T1000 (cell line): ENCODE measurements at places on chromosomes 13 and 19.
A peak's percentile ranks its signal among the peaks of the same experiment; 100 is the strongest.

DNA sequence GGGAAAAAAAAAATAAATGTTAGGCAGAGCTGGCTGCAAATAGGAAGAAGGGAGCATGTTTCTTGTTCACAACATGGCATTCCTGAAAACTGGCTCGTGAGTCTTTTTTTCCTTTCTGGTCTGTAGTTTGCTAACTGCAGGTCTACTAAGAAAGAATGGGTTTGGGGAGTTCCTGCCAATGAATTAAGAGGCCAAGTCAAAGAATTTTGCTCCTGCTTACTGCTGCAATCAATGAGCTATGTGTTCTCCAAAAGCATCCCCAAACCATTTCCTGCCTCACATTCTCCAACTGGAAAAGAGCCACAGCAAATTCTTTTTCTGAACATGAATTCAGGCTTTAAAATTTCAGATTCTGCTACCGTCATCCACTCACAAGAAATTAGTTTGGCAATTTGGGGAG lies 88.6 kb downstream of the DCT start:
- DNase-seq, result no peak

DNA sequence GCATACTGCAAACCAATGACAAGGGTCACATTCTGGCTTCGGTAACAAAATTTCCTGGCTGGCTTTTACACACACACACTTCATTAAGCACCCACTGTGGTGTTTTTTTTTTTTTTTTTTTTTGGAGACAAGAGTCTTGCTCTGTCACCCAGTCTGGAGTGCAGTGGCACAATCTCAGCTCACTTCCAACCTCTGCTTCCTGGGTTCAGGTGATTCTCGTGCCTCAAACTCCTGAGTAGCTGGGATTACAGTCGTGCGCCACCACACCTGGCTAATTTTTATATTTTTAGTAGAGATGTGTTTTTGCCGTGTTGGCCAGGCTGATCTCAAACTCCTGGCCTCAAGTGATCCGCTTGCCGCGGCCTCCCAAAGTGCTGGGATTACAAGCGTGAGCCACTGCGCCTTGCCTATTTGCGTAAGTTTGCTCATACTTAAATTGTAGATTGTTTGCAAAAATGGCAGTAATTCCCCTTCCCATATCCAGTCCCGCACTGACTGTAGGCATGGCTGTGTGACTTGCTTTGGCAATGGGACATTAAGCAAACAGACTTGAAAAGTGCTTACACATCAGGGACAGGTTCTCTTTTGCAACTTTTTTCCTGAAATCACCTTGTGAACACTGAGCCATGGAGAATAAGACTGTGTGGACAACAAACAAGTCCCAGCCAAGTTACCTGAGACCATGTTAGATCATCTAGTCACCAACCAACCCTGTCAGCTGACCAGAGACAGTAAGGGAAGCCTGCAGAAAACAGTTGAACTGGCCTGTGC lies 42.1 kb upstream of the EBPL start:
- DNase-seq, result no peak

- DNase-seq, result no peak
Observed at GRCh38 chr19:30504272-30504671, 132.1 kb downstream of the ZNF536 start.

- DNase-seq, result no peak
Observed at GRCh38 chr13:42001580-42001979, 40.7 kb upstream of the VWA8 start.

GRCh38 chr19:38514812-38515633 lies 81.5 kb downstream of the RYR1 start:
- DNase-seq, result no peak

- no peak for DNase-seq
Observed at GRCh38 chr19:28823338-28823961, 389.5 kb downstream of the UQCRFS1 start.

- no peak for DNase-seq
Observed at GRCh38 chr13:61339054-61339621, 76.5 kb downstream of the PCDH20 start.

GRCh38 chr19:7516333-7516732 lies 430 bp downstream of the ZNF358 start:
- no peak for DNase-seq

GRCh38 chr19:19304186-19304965 lies 15.9 kb downstream of the SUGP1 start:
- DNase-seq, result no peak

DNA sequence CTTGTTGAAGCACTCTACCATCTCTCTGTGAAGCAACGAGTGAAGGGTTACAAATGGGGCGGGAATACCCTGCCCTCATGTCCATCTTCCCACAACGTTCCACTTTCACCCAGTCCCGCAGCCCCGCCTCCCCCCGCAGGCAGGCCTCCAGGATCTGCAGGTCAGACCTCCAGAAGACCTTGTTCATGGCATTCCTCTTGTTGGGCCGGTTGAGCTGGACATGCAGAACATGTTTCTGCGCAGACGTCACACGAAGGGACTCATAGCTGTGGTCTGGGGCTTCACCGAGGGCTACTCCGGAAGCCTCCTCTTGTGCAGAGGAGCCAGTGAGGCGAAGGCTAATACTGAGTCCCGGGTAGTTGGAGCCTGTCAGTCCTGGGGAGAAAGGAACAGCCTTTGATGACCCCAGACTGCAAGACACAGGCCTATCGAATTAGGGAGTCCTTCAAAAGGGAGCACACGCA lies 420 bp downstream of the ECH1 start:
- peak; percentile 50 for DNase-seq

- no peak for DNase-seq
Observed at GRCh38 chr13:108494991-108495645, 134.3 kb upstream of the MYO16 start.

DNA sequence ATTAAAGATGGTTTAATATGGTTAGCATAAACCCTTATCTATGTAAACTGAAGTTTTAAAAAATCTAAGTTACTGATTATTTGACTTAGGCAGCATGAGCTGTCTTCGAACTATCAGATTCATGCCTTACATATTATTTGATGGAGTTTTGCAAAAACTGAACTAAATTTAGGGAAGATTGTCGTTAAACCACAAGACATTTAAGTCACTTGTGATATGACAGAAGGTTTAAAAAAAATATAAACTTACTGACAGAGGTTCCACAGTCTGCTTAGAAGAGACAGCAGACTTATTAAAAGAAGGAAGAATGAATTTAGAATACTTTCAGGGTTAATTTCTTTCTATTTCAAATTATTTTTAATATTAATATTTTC lies 110.9 kb upstream of the FRY start:
- DNase-seq, result no peak

GRCh38 chr13:98507282-98507797 lies 69.6 kb downstream of the STK24 start:
- DNase-seq, result no peak

DNA sequence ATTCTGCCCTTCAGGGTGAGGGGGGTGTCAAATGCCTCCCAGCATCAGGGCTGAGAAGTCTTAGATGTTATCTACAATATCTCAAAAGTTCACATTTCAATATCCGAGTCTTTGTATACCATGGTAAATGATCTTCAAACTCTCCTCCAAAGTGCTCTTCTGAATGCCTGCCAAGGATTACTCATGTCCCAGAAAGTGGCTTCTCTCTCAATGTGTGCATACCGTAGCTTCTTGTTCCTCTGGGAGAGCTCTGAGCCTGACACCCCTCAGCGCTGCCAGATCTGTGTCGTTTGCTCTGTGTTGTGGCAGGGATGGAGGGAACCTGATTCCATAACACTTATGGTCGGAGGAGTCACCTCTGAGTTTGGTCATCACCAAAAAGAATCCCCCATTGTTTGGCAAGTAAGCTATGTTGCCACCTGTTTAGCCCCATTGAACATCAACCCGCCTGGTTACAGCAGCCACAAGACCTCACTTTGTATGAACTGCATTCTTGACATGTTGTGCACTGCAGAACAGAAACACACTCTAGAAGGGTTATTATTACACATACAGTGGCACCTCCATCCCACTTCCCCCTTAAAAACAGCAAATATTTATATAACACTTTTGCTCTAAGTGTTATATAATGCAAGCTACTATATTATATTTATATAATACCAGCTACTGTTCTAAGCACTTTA lies 163.1 kb upstream of the MIR17HG start:
- no peak for DNase-seq

- peak; percentile 72 for DNase-seq
Observed at GRCh38 chr19:45645631-45646344, 6.6 kb upstream of the EML2 start.

GRCh38 chr19:7845390-7846154 lies 15.6 kb downstream of the EVI5L start:
- DNase-seq, result no peak

GRCh38 chr13:103187721-103188156 lies 121.5 kb upstream of the SLC10A2 start:
- DNase-seq, result no peak
